Kidney (tissue), 22 donors: ENCODE measurements at places on chromosomes 7 and 10. TPM values are rescaled to one million over a fixed set of nuclear protein-coding genes. Genes with fewer than 3 reads are reported as not detected.

The FAM180A gene
- total RNA-seq = 1.7 TPM

- DNase-seq = no peak
- H3K4me3 ChIP-seq = no peak overlapping the region
- no peaks in the 10 kb centered on the region for H3K27me3 ChIP-seq
- H3K4me1 ChIP-seq = no peaks in the 10 kb centered on the region
Observed at GRCh38 chr10:131076356-131076755, 235.2 kb downstream of the TCERG1L start.

GRCh38 chr10:36181426-36182178 lies 539.5 kb upstream of the FZD8 start:
- peak overlapping the region; percentile 27 for H3K4me3 ChIP-seq
- H3K36me3 ChIP-seq = no peaks in the 10 kb centered on the region
- DNase-seq = peak; percentile 40
- peak overlapping the region; percentile 45 for H3K27ac ChIP-seq
- no peaks in the 10 kb centered on the region for H3K27me3 ChIP-seq
- peaks cover 16% of the 10 kb centered on the region for H3K4me1 ChIP-seq

GRCh38 chr10:92740762-92741161 lies 51.0 kb downstream of the HHEX start:
- H3K4me1 ChIP-seq = no peaks in the 10 kb centered on the region
- H3K4me3 ChIP-seq = no peak overlapping the region
- H3K36me3 ChIP-seq = no peaks in the 10 kb centered on the region
- H3K27ac ChIP-seq = no peak overlapping the region
- no peaks in the 10 kb centered on the region for H3K27me3 ChIP-seq

- H3K27me3 ChIP-seq = no peaks in the 10 kb centered on the region
- DNase-seq = no peak
- no peak overlapping the region for H3K27ac ChIP-seq
- H3K4me3 ChIP-seq = no peak overlapping the region
Observed at GRCh38 chr10:42654419-42654818, 16.0 kb upstream of the ZNF33B start.

The ZNF438 gene
- 9.9 TPM for total RNA-seq

The ARHGAP22 gene
- total RNA-seq = 6.6 TPM

DNA sequence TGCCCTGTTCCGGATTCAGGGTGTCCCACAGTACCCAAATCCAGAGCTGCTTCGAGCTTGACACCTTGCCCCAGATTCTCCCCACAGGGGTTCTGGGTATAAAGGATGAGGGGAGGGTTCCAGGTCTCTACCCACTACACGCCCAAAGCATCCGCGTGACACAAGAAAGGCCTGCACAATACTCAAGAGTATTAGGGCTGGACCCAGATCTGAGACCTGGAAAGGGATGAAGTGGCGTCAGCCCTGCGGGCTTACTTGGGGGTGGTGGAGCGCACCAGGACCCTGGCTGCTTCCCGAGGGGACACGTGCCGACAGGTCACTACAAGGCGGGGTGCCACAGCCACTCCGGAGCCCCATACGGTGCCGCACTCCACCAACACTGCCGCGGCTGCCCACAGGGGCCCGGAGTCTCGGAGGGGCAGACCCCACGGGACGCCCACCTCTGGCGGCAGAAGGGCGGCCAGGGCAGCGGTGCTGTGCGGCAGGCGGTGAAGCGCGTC lies 1.3 kb downstream of the TYSND1 start:
- H3K36me3 ChIP-seq = no peaks in the 10 kb centered on the region
- peak overlapping the region; percentile 91 for H3K27ac ChIP-seq
- no peak for DNase-seq
- H3K27me3 ChIP-seq = no peaks in the 10 kb centered on the region
- no peaks in the 10 kb centered on the region for H3K4me1 ChIP-seq

The LRRC4 gene
- total RNA-seq = 1.6 TPM

GRCh38 chr10:62456611-62457101 lies 82.5 kb downstream of the ZNF365 start:
- no peak for DNase-seq
- H3K27ac ChIP-seq = no peak overlapping the region
- H3K4me3 ChIP-seq = no peak overlapping the region
- H3K36me3 ChIP-seq = no peaks in the 10 kb centered on the region

DNA sequence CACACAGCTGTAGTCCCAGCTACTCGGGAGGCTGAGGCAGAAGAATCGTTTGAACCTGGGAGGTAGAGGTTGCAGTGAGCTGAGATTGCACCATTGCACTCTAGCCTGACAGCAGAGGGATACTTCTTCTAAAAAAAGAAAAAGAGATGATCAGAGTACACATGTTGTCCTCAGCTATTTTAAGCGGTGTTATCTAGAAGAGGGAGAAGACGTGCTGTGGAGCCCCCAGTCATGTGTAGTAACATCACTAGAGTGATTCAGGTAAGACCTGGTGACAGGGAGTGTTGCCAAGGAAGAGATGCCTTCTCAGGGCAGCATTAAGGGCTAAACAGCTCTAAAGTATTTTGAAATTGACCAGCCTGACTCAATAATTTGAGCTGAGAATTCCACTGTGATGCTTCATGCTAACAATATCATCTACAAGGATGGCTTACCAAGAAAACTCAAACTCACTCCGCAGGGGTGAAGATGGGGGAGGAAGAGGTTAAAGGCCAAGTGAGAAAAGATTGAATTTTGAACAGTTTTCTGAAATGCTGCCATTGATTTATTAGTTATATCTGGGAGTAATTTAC lies 97.4 kb downstream of the KLF6 start:
- no peaks in the 10 kb centered on the region for H3K4me1 ChIP-seq
- H3K4me3 ChIP-seq = no peak overlapping the region
- H3K36me3 ChIP-seq = no peaks in the 10 kb centered on the region
- no peak overlapping the region for H3K27ac ChIP-seq
- no peak for DNase-seq
- no peaks in the 10 kb centered on the region for H3K27me3 ChIP-seq

DNA sequence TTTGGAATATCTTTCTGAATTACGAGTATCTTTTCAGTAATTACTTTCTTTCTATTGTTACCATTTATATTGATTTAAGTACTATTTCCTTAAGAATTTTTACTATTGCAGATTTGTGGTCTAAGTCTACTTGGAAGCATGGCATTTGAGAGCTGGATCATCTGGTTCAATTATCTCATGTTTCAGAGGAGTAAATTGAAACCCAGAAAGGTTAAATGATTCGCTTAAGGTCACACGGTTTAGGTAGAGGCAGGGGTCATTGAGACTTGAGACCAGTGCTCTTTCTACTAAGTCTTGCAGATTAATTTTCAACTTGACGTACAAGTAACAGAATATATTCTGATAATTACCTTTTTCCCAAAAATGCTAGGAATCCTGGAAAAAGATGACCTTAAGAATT lies 109.2 kb upstream of the GLCCI1 start:
- H3K27me3 ChIP-seq = no peaks in the 10 kb centered on the region
- H3K36me3 ChIP-seq = no peaks in the 10 kb centered on the region
- DNase-seq = no peak
- no peak overlapping the region for H3K27ac ChIP-seq
- no peaks in the 10 kb centered on the region for H3K4me1 ChIP-seq
- no peak overlapping the region for H3K4me3 ChIP-seq

DNA sequence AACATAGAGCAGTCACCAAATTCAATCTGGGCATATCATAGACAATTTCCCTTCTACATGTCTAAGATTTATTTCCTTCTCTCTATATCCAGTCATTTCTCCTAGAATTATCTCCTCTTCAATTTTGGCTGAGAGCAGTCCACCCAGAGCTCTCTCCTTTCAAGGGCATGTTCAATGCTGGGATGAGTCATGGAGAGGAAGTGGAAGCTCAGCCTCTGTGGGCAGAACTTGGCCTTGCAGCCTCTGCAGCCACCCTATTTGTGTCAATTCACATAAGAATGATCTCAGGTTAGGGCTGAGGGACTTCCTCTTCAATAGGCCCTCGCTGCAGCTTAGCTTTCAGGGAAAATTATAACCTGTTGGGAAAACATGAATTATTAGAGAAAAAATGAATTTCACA lies 560.8 kb downstream of the POM121L12 start:
- DNase-seq = no peak
- H3K27ac ChIP-seq = no peak overlapping the region
- H3K36me3 ChIP-seq = no peaks in the 10 kb centered on the region
- H3K27me3 ChIP-seq = no peaks in the 10 kb centered on the region
- H3K4me1 ChIP-seq = no peaks in the 10 kb centered on the region

The GLI3 gene
- 11.1 TPM for total RNA-seq

DNA sequence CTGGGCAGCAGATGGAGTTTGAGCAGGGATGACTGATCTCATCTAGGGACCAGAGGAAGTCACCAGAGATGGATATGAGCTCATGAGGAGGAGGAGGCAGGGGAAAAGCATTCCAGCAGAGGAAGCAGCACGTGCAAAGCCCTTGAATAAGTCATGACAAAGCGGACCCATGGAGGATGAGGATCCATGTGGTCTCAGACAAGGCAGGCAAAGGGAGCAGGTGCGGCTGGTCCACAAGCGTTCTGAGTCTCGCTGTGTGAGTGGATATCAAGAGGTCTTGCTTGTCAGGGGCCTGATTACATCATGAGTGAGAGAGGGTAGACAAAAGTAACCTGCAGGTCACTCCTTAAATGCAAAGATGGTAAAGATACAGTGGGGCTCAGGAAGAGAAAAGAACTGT lies 307.6 kb downstream of the GRID1 start:
- DNase-seq = no peak
- H3K27me3 ChIP-seq = no peaks in the 10 kb centered on the region
- H3K36me3 ChIP-seq = no peaks in the 10 kb centered on the region
- H3K4me3 ChIP-seq = no peak overlapping the region
- H3K27ac ChIP-seq = no peak overlapping the region

- H3K27me3 ChIP-seq = no peaks in the 10 kb centered on the region
- H3K36me3 ChIP-seq = no peaks in the 10 kb centered on the region
- no peak for DNase-seq
- no peak overlapping the region for H3K27ac ChIP-seq
- H3K4me3 ChIP-seq = no peak overlapping the region
- peaks cover 2% of the 10 kb centered on the region for H3K4me1 ChIP-seq
Observed at GRCh38 chr7:30448461-30449189, 30.0 kb downstream of the NOD1 start.

DNA sequence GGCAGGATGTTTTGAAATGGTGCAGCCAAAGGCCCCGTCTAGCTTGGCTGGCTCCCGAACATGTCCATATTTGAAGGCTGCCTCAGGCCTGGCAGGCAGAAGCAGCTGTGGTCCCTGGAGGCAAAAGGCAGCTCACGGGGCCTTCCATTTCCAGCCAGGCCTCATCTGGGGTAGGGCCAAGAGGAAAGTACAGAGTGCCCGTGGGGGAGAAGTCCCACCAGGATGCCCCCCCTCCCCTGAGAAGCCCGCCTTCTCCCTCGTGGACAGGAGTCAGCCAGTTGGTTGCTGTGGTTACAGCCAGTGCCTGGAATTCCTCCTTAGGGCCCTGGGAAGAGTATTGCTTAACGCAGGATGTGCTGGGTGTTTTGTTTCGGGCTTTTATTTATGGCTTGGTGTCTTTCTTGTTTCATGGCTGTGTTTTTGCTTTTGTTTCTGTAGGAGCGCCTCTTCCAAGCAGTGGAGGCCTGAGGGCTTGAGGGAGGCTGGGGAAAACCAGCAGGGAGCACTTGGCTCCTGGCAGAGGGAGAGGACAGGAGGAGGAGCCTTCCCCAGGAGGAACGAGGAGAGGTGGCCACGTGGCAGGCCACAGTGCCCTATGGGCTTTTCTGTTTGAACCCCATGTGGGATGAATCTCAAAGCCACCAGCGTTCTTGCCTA lies 45.4 kb downstream of the CHST3 start:
- no peaks in the 10 kb centered on the region for H3K27me3 ChIP-seq
- peak; percentile 88 for DNase-seq
- peak overlapping the region; percentile 71 for H3K27ac ChIP-seq
- no peak overlapping the region for H3K4me3 ChIP-seq

The CALD1 gene
- 218 TPM for total RNA-seq

The LSM5 gene
- 35.6 TPM for total RNA-seq

GRCh38 chr10:2610946-2611345 lies 456.4 kb upstream of the PFKP start:
- no peaks in the 10 kb centered on the region for H3K27me3 ChIP-seq
- no peak overlapping the region for H3K27ac ChIP-seq
- no peak overlapping the region for H3K4me3 ChIP-seq
- no peak for DNase-seq

GRCh38 chr7:109021390-109021789 lies 451.7 kb downstream of the DNAJB9 start:
- no peak overlapping the region for H3K4me3 ChIP-seq
- H3K4me1 ChIP-seq = no peaks in the 10 kb centered on the region
- H3K36me3 ChIP-seq = no peaks in the 10 kb centered on the region
- DNase-seq = no peak
- no peaks in the 10 kb centered on the region for H3K27me3 ChIP-seq
- H3K27ac ChIP-seq = no peak overlapping the region

The PTEN gene
- total RNA-seq = 154 TPM

DNA sequence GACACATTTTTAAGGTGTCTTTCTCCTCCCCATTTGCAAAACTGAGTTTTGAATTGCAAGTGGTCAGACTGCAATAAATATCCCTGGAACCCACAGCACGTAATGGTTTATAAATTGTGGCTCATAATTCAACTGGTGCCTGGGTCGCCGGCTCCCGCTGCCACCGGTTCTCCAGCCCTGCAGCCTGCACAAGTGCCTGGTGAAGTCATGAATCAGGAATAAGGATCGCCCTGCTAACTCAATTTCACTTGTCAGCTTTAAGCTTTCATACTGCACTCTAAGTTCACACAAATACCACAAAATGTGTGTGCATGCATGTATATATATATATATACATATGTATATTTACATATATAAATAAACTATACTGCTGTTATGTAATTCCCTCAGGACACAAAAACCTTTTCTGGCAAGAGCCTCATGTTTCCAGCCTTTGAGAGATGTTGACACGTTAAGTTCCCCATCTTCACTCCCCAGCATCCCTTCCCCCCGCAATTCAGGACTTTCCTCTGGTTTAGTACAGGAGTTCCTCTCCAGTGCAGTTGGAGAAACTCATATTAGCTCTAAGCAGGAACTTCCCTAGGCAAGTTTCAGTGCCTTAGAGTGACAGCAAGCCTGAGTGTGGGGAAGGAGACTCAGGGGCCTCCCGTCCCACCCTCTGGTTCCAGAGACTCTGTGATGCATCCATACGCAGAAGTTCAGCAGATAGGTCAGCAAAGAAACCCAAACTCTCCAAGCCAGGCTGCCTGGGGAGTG lies 129.2 kb upstream of the UNC5B start:
- H3K4me1 ChIP-seq = no peaks in the 10 kb centered on the region
- H3K27ac ChIP-seq = no peak overlapping the region
- no peak overlapping the region for H3K4me3 ChIP-seq

The SPDYE8 gene
- total RNA-seq = not detected

The TLX1 gene
- not detected for total RNA-seq

The CDK5 gene
- total RNA-seq = 9.1 TPM

The GDF10 gene
- total RNA-seq = 1.1 TPM

- H3K27ac ChIP-seq = no peak overlapping the region
- no peaks in the 10 kb centered on the region for H3K4me1 ChIP-seq
- no peaks in the 10 kb centered on the region for H3K27me3 ChIP-seq
- H3K4me3 ChIP-seq = no peak overlapping the region
- no peaks in the 10 kb centered on the region for H3K36me3 ChIP-seq
- no peak for DNase-seq
Observed at GRCh38 chr10:34590793-34591192, 224.3 kb downstream of the PARD3 start.

GRCh38 chr7:99531354-99531765 lies 20.6 kb downstream of the FAM200A start:
- peaks cover 18% of the 10 kb centered on the region for H3K36me3 ChIP-seq
- H3K27ac ChIP-seq = no peak overlapping the region
- no peaks in the 10 kb centered on the region for H3K4me1 ChIP-seq
- no peaks in the 10 kb centered on the region for H3K27me3 ChIP-seq

GRCh38 chr10:75404815-75405597 lies 3.4 kb upstream of the ZNF503 start:
- DNase-seq = peak; percentile 90
- peaks cover 11% of the 10 kb centered on the region for H3K4me1 ChIP-seq
- H3K36me3 ChIP-seq = no peaks in the 10 kb centered on the region
- H3K27me3 ChIP-seq = no peaks in the 10 kb centered on the region
